Tibial nerve (tissue), 4 donors: ENCODE measurements at places on chromosomes 11 and 22. TPM values are rescaled to one million over a fixed set of nuclear protein-coding genes. Genes with fewer than 3 reads are reported as not detected.

NFAM1 gene
- total RNA-seq = 2.8 TPM

KRTAP5-7 gene
- total RNA-seq = 1.3 TPM

ARHGAP32 gene
- 10.9 TPM for total RNA-seq

DNA sequence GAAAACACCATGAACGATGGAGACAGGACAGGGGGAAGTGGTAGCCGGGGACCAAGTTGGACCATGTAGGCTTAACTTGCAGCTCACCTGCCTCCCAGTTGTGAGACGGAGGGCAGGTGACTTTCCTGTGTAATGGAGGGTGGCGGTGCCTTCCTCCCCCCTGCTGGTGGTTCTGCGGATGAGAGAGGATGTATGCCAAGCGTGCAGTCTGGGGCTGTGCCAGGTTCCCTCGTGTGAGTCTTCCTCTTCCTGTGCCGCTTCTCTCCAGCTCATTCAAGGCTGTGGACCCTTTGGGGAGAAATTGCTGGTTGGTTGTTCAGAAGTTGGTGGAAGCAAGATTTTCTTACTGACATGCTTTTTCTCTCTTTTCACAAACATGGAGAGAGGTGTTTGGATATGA lies 35.1 kb downstream of the MPPED1 start:
- no peak overlapping the region for H3K27ac ChIP-seq
- no peaks in the 10 kb centered on the region for H3K36me3 ChIP-seq
- no peak for DNase-seq
- no peaks in the 10 kb centered on the region for H3K27me3 ChIP-seq

DNA sequence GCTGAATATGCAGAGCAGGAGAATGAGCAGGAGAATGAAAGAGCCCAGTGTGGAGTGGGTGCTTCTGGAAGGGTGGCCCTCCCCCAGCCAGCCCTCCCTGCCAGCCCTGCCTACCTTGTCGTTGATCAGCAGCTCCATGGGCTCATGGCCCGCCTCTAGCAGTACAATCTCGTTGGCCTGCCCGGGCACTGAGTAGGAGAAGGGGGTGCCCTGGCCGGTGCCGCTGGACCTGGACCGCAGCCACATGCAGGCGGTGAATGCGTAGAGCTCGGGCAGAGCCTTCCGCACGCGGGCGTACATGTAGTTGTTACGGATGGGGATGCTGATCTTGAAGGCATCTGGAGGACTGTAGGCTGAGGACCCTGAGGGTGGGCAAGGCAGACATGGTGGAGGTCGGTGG lies 17.4 kb downstream of the NPTXR start:
- H3K36me3 ChIP-seq = no peaks in the 10 kb centered on the region
- DNase-seq = no peak
- no peak overlapping the region for H3K4me3 ChIP-seq
- H3K27ac ChIP-seq = no peak overlapping the region
- no peaks in the 10 kb centered on the region for H3K4me1 ChIP-seq

- H3K4me3 ChIP-seq = no peak overlapping the region
- H3K4me1 ChIP-seq = no peaks in the 10 kb centered on the region
- no peak for DNase-seq
- no peaks in the 10 kb centered on the region for H3K36me3 ChIP-seq
- no peak overlapping the region for H3K27ac ChIP-seq
- no peaks in the 10 kb centered on the region for H3K27me3 ChIP-seq
These were observed 77.2 kb downstream of the SIK3 start for GRCh38 chr11:117020869-117021564.

GRCh38 chr11:125952559-125952958 lies 6.7 kb downstream of the VSIG10L2 start:
- no peaks in the 10 kb centered on the region for H3K4me1 ChIP-seq
- H3K27ac ChIP-seq = no peak overlapping the region
- H3K36me3 ChIP-seq = no peaks in the 10 kb centered on the region
- no peaks in the 10 kb centered on the region for H3K27me3 ChIP-seq
- H3K4me3 ChIP-seq = no peak overlapping the region

- H3K4me3 ChIP-seq = no peak overlapping the region
- DNase-seq = no peak
- no peaks in the 10 kb centered on the region for H3K4me1 ChIP-seq
- no peaks in the 10 kb centered on the region for H3K27me3 ChIP-seq
- no peak overlapping the region for H3K27ac ChIP-seq
- H3K36me3 ChIP-seq = no peaks in the 10 kb centered on the region
These were observed 39.8 kb upstream of the SHISAL1 start for GRCh38 chr22:44352378-44353035.

DNA sequence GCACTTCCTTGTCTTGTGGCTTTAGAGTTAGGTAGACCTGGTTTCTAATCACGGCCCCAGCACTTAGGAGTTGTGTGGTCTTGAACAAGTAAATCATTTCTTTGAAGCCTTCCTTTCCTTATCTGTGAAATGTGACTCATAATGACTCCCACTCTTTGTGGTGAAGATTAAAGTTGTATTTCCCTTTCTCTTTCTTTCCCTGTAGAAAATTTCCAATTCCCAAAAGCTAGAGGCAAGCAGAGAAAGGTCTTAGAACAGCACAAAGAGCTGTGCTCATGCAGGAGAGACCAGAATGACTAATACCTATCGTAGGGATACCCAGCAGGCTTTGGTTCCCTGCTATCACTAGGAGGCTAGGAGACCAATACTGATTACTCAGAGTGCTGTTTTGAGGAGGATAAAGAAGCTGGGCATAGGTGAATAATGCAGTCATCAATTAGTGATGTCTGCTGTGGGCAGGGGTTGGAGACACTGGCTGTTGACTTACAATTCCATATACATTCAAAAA lies 270.7 kb upstream of the SYN3 start:
- no peaks in the 10 kb centered on the region for H3K4me1 ChIP-seq
- H3K36me3 ChIP-seq = no peaks in the 10 kb centered on the region
